ENCODE measurements at places on chromosomes 6 and 20. TPM values are rescaled to one million over a fixed set of nuclear protein-coding genes. Genes with fewer than 3 reads are reported as not detected.

GRCh38 chr6:143971482-143972205 lies 36.4 kb downstream of the PLAGL1 start:
- DNase-seq = no peak

DNA sequence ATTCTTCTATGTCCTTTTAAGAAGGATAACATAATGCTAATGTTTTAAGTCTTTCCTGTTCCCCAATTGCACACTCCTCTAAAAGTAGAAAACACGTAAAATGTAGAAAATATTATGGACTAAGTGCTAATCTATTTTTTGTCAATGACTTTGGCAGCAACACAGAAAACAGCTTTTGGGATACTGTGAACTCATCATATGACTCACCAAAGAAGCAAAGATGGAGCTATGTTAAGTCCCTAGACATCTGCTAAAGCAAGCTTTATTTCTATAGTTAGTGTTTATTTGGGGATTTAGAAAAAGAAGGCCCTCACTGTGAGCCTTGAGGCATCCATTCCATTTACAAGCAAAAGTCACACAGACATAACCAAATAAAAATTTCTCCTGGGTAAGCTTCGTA lies 23.0 kb downstream of the OPN5 start:
- DNase-seq = no peak

GRCh38 chr20:24314053-24314452 lies 155.4 kb upstream of the SYNDIG1 start:
- DNase-seq = no peak

The LIN28B gene
- total RNA-seq = 0.15 TPM

GRCh38 chr20:10636326-10636818 lies 37.4 kb downstream of the JAG1 start:
- DNase-seq = no peak

- no peak for DNase-seq
Measured at GRCh38 chr6:102895683-102896082, 1502.2 kb downstream of the GRIK2 start.

DNA sequence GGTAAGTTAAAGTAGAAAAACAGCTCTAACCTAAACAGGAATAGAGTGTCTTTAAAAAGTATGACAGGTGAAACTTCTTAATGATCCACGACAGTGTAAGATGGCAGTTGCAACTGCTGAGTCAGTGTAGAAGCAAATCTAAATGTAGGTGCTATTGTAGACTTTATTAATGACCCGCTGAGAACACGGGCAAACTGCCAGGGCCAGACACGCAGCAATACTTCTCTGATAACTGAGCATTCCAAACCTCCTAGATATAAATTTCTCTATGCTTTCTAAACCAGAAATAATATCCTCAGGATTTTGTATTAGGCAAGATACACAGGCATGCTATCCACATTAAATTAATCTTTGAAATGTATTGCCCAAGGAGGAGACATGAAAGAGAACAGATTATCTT lies 1076.4 kb downstream of the HACE1 start:
- no peak for DNase-seq

GRCh38 chr6:133623621-133624020 lies 265.3 kb upstream of the TCF21 start:
- no peak for DNase-seq

- no peak for DNase-seq
Measured at GRCh38 chr6:135353113-135353512, 144.4 kb downstream of the AHI1 start.

The SMOC2 gene
- 0.08 TPM for total RNA-seq

The PARD6B gene
- total RNA-seq = 8.4 TPM

DNA sequence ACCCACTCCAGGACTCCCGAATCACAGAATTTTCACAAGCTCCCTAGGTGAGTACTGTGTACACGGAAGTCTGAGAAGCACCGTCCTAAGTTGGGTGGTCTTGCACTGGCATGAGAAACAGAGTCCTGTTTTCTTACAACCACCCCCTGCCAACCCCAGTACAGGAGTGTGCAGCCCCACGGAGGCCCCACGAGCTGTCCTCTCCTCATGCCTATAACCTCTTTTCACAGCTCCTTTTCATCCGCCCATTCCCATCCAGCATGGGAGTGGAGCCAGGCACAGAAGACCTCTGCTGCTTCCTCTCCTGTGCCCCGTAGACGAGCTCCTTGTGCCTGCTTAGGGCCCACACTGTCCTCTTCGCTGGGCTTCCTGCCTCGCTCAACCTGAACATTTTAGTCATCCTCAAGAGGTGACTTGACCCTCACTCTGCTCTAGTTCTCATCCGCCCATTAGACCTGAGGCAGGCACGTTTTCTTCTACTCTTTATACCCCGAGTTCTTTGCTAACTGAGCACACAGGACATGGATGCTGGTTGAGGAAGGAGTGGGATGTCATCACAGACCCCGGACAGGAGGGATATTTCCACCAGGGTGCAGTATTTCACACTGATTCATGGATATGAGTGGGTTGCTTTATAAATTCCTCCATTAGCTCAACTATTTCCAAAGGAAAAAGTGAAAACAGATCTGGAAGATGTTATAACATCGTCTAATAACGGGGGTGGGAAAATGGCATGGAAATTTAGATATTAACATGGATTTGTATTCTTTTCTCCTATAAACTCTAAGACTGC lies 160.5 kb downstream of the TTLL2 start:
- DNase-seq = no peak

- no peak for DNase-seq
Measured at GRCh38 chr20:24493661-24494459, 24.4 kb downstream of the SYNDIG1 start.

- no peak for DNase-seq
Measured at GRCh38 chr6:24988562-24988961, 52.8 kb upstream of the RIPOR2 start.

DNA sequence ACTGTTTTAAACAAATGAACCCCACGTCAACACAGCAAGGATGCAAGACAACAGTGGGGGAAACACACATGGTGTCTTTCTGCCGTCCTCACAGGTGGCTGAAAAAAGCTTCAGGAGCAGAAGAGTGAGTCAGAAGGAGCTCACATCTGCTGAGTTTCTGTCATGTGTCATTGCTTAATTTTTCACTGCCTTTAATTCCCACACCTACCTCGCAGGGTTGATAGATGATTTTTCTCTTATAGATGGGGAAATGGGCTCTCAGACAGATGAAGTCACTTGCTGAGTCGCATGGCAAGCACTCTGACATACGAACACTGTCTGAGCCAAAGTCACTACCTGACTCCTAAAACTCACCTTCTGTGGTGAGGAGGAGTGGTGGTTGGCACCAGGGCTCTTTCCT lies 28.3 kb upstream of the CARMIL1 start:
- no peak for DNase-seq

The SLC22A7 gene
- total RNA-seq = not detected

The PNRC1 gene
- 42.8 TPM for total RNA-seq

DNA sequence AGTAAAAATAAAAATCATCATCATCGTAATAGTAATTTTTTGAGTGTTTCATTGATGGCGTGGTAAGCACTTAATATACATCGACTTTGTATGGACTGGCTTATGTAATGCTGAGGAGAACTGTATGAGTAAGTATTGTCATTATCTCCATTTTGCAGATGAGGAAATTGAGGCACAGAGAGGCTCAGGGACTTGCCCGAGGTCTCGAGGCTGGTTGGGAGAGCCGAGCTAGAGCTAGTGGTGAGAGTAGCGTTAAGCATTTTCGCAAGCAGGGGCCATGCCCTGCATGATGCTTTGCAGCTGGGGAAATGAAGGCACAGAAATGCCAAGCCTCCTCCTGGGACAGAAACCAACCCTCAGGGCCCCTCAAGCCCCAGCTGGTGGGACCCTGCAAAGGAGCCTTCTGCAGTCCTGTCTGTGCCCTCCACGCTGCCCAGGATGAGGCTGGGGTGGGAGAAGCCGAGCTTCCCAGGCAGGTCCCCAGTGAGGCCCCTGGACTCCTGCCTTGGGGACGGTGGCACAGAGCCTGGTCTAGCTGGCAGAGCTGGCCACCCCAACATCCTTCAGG lies 31.1 kb upstream of the STX16 start:
- no peak for DNase-seq

DNA sequence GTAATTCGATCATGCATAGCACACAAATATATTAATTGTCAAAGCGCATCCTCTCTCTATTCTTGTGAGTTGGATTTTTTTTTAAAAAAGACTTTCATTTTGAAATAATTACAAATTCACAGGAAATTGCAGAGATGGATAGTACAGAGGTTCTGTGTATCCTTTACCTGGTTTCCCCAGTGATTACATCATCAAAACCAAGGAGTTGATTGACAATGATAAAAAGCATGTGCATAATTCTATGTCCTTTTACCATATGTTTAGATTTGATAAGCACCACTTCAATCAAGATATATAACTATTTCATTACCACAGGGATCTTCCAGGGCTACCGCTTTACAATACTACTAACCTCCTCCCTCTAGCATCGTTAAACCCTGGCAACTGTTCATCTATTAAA lies 40.2 kb downstream of the CCN2 start:
- DNase-seq = no peak

DNA sequence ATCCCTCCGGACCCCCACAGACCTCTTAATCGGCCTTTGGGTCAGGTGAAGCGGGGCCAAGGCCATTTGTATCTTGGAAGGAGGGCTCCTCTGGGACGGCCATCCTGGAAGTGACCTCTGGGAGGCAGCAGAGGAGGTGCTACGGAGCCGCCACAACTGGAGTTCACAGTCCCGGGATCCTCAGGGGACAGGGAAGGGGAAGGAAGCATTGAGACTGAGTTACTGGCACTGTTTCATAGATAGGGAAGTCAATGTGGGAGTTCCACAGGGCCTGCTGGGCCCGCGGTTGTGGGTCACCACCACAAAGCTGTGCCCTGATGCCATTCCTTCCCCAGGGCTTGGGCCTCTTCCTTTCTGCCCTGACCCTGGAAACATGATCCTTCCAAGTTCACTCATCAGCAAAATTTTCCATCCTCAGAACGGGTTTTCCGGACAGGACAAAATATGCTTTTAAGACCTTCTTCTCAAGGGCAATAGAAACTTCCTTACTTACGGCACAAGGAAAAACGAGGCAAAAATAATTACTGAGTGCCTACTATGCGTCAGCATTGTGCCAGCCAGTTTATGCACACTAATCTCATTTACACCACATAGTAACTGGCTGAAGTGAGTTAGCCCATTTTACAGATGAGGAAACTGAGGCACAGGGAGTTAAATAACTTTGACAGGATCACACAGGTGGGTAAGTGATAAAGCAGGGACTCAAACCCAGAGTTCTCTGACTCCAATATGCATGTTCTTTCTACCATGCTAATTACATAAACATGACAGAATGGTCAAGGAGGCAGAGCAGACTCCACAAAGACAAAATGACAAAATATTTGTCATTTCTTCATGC lies 143.8 kb downstream of the UNC5CL start:
- DNase-seq = no peak

- no peak for DNase-seq
Measured at GRCh38 chr6:97462031-97462430, 179.0 kb upstream of the MMS22L start.

DNA sequence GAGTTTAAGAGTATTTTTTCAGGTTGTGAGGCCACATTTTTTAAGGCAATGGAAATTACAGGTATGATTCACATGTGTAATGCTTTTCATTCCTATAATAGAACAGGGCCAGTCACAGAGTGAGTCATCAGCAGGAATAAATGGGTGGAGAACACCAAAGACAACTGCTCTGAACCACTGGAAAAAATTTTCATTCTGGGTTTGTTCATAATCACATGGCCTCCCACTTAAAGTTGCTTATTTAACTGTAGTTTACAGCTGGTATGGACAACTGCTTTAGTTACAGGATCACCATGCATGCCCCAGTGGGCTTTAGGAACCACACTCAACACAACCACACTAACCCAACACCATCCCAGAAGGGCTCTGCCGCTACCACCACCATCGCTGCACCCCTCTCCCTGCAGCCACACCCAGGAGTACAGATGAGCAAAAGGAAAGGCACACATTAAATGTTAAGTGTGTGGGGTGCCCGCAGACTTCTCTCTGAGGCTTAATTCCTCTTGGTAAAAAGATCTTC lies 107.0 kb upstream of the DST start:
- DNase-seq = no peak

GRCh38 chr20:64009811-64010387 lies 26.1 kb upstream of the C20orf204 start:
- DNase-seq = no peak

DNA sequence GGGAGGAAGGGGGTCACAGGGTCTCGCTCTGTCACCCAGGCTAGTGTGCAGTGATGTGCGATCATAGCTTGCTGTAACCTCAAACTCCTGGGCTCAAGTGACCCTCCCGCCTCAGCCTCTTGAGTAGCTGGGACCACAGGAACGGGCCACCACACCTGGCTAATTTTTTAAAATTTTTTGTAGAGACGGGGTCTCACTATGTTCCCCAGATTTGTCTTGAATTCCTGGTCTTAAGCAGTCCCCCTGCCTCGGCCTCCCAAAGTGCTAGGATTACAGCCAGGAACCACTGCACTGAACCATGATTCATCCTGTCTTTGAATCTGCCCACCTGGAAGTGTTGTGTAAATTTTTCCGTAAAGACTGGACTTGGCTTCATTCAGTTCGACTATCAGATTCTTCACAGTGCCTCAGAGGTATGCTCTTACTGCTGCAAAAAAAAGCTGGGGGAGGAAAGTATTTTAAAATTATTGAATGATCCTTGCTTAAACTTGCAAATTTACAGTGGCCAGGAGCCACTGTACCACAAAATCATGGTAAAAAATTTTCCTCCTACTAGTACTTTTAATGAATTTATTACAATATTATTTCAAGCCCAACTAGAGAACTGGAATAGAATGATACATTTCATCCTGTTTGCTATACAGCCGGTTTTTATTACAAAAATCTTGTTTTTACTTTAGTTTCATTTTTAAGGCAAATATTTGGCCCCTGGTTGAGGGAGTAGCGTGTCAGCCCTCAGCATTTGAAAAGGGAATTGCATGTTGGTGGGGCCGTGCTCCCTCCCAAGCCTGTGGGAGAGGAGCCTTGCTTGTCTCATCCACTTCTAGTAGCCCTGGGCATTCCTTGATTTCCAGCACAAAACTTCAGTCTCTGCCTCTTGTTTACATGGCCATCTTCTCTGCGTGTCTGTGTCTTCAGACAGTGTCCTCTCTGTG lies 202.5 kb upstream of the SGK1 start:
- DNase-seq = no peak

- no peak for DNase-seq
Measured at GRCh38 chr6:94278146-94278545, 858.8 kb upstream of the EPHA7 start.

DNA sequence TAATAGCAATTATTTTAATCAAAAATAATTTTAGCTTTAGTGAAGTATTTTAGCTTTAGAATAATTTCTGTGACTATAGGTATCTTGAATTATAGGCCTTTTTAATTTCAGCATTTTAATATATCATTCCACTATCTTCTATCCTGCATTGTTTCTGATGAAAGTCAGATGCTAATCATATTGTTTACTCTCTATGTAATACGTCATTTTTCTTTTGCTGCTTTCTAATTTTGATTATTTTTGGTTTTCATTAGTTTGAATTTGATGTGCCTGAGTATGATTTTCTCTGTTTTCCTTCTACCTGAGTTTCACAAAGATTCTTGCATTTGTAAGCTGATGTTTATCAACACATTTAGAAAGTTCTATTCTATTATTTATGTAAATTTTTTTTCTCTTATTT lies 17.4 kb upstream of the ADGRG6 start:
- DNase-seq = no peak

- DNase-seq = no peak
Measured at GRCh38 chr6:28839443-28840120, 84.2 kb downstream of the TRIM27 start.

The IMPG1 gene
- not detected for total RNA-seq

The CFAP61 gene
- not detected for total RNA-seq

The CYP24A1 gene
- not detected for total RNA-seq

The DST gene
- 2.3 TPM for total RNA-seq
